AG08395 (cell line): ENCODE measurements at places on chromosomes 6 and 20.

DNA sequence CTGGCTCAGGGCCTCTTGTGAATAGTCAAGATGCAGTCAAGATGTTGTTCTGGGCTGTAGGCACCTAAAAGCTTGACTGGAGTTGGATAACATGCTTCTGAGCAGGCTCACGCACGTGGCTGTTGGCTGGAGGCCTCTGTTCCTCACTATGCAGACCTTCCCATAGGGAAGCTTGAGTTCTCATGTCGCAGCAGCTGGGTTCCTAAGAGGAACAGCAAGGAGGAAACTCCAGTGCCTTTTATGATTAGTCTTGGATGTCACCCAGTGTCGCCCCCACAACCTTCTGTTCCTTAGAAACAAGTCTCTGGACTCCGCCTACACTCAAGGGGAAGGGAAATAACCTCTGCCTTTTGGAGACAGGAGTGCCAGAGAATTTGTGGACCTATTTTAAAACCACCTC lies 210.7 kb downstream of the BCAS1 start:
- no peak for DNase-seq

DNA sequence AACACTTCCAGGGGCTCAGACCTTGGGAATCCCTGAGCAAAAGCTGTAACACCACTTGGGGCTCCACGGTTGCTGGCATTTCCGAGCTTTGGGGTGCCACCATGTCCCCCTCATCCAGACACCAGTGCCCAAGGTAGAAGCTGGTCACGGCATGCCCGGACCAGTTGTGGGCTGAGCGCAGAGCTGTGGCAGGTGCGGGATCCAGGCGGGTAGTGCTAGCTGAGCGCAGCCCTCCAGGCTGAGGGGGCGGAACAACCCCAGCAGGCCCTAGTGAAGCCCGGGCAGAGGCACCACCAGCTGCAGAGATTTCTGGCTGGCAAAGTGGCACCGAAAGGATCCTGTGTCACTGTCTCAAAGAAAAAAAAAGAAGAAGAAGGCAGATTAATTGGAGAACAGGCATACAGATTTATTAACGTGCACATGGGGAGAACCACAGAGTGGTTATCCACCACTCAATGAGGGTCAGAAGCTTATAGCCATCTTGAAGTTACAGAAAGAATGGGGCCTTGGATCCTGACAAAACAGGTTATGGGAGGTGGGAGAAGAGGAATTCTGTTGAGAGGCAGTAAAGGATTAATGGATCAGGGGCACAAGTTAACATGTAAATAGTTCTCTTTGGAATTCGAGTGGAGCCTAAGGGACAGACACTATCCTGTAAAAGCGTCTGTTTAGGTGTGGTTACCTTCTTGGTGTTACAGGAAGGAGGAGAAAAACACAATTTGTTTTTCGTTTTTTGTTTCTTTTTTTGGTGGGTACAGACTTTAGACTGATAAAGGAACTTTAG lies 107.5 kb downstream of the CD24 start:
- DNase-seq: no peak

GRCh38 chr6:90605749-90606340 lies 19.0 kb upstream of the MAP3K7 start:
- no peak for DNase-seq

GRCh38 chr6:152220786-152221185 lies 413.3 kb downstream of the ESR1 start:
- DNase-seq: peak; percentile 8

- DNase-seq: no peak
Observed at GRCh38 chr6:15420959-15421438, 175.1 kb downstream of the JARID2 start.

- no peak for DNase-seq
Observed at GRCh38 chr6:139355172-139355571, 19.3 kb downstream of the CITED2 start.

GRCh38 chr20:33910529-33911327 lies 83.0 kb upstream of the RALY start:
- DNase-seq: no peak

GRCh38 chr6:143233554-143234285 lies 173.0 kb downstream of the AIG1 start:
- DNase-seq: no peak

GRCh38 chr6:159085396-159085895 lies 40.7 kb upstream of the TAGAP start:
- no peak for DNase-seq

DNA sequence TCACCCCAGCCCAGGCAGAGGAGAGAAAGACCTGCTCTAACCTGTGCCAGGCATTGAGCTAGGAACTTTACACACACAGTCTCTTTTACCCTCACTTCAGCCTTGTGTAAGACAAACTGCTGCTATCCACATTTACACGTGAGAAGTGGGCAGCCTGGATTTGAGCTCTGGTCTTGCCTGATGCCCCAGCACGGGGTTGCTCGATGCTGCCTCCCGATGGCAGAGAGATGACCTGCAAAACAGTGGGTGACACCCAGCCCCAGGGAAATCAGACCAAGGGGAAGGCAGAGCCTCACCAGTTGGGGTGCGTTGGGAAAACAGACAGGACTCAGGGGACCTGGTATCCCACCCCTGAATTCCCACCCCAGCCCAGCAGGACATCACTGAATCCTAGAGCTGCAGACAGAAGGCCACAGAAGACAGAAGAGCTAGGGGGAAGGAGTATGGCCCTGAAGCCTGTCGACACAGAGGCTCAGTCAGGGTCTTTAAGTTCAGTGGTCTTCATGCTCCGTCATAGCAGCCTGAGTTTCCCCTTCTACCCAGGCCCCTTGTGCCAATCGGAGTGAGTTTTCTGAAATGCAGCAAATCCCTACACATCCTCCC lies 990 bp downstream of the BPI start:
- DNase-seq: peak; percentile 53

GRCh38 chr20:11168026-11168425 lies 494.2 kb upstream of the JAG1 start:
- DNase-seq: peak; percentile 29

DNA sequence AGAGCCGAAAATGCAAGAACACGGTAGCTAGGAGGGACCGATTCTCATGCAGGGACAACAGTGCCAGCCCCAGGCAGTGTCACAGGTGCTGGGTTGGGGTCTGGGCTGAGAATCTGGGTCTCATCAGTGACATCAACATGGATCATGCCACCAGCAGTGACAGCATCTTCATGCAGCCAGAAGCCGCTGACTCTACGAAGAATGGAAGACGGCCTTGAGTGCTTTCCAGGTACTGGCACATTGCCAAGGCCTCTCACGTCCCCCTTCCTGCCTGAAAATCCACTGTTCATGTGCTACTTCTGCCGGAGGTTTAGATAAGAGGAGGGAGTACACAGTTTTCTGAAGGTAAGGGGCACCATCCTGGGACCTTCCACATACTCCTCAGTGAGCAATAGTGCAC lies 141.1 kb upstream of the FOXQ1 start:
- no peak for DNase-seq

- DNase-seq: peak; percentile 55
Observed at GRCh38 chr6:31114970-31115849, 610 bp downstream of the PSORS1C1 start.

DNA sequence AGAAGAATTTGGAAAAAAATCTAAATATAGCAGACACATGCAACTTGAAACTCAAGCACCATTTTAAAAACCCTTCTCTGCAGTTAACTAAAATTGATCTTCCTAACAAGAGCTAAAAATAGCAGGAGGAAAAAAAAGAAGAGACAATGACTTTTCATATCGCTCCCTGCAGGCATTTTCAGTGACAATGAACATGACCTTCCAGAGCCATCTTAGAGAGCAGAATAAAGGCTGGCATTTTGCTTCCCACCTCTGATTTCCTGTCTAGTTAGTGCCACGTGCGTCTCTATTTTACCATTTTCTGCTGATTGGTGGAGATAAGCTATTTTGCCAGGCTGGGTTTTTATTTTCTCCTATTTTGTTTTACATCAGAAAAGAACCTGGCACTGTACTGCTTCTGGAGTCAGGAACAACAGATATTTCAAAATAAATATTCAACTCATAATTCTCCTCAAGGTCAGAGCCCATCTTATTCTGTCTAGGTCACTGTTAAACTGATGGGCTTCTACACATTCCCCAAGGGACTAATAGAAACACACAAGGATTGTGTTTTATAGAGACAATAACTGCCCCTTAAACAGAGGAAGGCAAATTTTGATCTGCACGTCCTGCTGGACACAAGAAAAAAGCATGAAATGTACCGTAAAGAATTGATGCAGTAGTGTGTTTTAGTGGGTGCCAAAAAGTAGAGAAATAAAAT lies 70.2 kb upstream of the ENPP5 start:
- DNase-seq: no peak

DNA sequence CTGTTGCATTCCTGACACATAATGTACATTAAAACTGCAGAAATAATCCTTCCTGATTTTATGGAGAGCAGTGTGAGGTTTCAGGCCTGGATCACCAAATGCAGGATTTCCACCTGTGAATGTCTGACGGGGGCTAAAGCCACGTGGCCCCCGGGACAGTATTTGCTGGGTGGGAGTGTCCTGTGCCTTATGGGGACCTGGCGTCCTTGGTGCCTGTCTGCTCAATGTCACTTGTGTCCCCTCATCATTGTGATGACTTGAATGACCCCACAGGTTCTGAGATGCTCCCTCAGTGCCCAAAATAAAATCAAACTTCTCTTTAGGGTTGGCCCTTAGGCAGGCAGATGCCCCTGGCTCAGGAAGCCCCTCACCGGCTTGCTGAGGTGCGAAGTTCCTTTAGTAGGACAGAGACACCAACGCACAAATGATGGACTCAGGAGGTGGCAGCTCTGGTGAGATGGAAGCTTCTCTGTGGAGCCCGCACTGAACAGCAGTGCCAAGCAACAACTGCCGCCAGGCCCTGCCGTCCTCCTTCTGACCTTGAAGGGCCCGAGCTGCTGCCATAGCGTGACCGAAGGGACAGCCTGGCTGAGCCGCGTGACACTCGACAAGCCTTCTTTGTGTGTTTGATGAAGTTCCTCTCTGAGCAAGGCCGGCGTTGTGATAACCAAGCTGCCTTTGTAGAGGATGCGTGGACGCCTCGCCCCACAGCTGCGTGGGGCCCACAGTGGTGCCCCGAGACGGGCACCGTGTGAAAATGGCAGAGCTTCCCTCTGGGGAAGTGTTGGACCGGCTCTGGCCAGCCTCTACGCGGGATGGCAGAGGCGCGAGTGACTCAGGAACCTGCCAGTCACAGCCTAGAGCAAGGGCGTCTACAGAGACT lies 30.9 kb downstream of the FRMD1 start:
- no peak for DNase-seq

DNA sequence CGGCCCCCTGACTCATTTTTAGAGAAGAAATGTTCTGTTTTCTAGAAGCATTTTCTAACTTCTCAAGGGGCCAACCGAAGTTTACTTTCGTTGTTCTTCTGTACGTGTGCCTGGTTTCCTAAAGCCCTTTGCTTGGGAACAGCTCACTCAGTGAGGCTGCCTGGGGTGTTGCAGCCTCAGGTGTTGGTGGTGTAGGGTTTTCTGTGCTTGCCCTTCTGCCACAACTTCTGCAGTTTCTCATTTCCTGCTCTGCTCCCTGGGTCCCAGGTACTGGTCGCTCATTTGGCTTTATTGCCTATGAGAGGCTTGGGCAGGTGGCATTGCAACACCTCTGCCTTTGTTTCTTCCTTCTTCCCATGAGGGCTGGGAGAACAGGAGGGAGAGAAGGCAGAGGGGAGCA lies 278.3 kb downstream of the SOX4 start:
- DNase-seq: no peak

DNA sequence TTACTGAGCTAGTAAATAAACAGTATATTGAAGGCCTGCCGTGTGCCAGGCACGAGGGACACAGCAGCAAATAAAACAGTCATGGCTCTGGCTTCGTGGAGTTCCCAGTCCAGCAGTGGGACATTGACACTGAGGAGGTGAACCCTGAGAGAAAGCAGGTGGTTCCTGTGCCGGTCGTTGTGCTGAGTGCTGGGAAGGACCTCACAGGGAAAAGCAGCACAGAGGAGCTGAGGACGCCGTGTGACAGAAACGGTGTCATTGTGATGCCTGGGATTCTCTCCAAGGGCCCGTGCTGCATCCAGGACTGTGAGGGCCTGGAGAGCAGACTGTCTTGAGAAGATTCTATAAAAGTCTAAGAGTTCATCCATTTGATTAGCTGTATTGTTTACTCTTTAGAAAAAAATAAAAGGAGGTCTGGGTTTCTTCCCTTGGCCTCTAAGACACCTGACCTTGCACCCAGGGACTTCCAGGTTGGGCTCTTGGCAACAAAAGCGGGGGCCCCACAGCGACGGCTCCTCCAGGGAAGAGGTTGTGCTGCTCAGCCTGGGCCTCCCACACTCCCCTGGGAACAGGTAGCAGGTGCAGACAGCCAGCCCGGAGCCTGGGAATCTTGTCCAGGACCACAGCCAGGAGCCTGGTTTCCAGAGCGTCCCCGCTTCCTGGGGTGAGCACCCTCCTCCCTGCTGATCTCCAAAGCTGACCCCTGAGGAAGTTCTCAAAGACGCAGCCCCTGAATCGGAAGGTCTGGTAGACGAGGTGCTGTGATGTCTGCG lies 251.2 kb upstream of the PMEPA1 start:
- DNase-seq: no peak

DNA sequence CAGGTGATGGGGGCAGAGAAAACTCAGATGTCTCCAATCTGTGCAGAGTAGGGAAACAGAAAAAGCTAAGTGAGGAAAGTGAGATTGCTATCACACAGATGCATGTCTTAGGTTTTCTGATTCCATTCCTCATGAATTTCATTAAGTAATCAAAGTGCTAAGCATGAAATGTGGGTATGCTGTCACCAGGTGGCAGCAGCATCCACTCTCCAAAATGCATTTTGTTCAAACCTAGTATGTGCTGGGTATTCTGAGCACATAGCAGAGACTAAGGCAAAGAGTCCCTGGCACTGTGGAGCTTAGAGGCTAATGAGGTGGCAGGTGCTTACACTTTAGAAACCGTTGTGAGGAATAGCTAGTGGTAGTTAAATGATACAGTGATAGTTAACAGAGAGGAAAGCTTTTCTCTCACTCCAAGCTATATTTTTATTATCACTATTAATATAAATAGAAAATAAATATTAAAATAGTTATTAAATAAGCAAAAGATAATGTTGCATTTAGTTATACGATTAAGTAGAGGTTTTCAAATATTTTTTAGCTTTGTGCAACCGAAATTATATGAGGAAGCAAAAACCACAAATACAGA lies 179.5 kb downstream of the CDH26 start:
- no peak for DNase-seq

DNA sequence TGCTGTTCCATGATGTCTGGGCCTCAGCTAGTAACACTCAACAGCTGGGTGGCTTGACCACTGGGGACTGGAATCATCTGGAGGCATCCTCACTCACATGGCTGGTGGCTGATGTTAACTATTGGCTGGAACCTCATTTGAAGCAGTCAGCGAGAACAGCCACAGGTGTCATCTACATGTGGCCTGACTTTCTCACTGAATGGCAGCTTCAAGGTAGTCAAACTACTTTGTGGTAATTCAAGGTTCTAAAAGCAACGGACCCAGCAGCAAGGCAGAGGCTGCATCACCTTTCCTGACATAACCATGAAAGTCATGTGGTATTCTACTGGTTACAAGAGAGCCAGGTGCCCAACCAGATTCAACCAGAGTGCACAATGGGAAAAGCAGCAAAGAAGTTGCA lies 115.9 kb upstream of the DST start:
- DNase-seq: no peak

DNA sequence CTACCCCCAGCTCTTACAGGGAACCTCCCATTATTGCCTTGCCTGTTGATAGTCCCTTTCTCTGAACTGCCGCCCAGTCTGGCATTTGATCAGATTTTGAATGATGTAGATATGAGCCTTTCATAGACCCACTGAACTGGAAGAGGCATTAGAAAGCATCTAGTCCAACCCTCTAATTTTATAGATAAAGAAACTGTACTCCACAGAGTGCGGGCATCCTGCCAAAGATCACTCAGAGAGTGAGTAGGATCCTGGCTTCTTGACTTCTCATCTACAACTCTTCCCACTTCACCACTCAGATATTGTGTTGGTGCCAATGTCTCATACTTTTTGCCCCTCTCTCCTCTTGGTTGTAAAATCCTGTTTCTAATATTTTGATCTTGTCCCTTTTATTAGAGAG lies 179.2 kb upstream of the BMP2 start:
- DNase-seq: no peak
